A375 (cell line): ENCODE measurements at places on chromosomes 2 and 18. TPM values are rescaled to one million over a fixed set of nuclear protein-coding genes. Genes with fewer than 3 reads are reported as not detected.

The SPEG gene
- 8.8 and 14.3 TPM in 2 replicates for total RNA-seq

The PROM2 gene
- total RNA-seq: 0.15 and 0.66 TPM in 2 replicates

The IL18R1 gene
- total RNA-seq: 4.6 and 4.7 TPM in 2 replicates

The PTPN2 gene
- total RNA-seq: 26.5 and 27.2 TPM in 2 replicates

The ARL5A gene
- 41.8 and 50.9 TPM in 2 replicates for total RNA-seq

The TNFRSF11A gene
- 0.80 and 2.5 TPM in 2 replicates for total RNA-seq

The NEB gene
- total RNA-seq: 0.40 and 1.1 TPM in 2 replicates

The LTBP1 gene
- total RNA-seq: 1.2 and 3.9 TPM in 2 replicates

The POMC gene
- total RNA-seq: not detected in 2 replicates

The PJVK gene
- total RNA-seq: 1.4 and 1.6 TPM in 2 replicates
